Hindlimb muscle (tissue), 1 donor: ENCODE measurements at places on chromosomes 13 and 19. TPM values are rescaled to one million over a fixed set of nuclear protein-coding genes. Genes with fewer than 3 reads are reported as not detected.

- DNase-seq, result no peak
Observed at GRCh38 chr19:38911388-38912001, 491 bp downstream of the CCER2 start.

DNA sequence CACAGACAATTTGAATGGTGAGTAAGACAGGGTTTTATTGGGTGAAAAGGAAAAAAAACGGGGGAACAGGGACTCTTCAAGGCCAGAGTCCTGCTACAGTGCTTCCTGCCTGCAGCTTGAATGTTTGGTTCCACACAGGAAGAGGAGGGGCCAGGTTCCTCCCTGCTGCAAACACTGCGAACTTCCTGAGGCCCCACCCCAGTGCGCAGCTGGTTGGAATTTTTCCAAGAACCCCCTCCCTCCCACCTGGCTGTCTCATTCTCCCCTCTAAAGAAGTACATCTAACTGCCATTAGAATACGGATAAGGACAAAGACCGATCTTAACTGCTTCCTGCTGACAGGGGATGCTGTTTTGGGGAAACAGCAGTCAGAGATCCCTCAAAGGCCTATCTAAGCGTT is 184.9 kb downstream of the GGACT start:
- DNase-seq, result no peak

- no peak for DNase-seq
Observed at GRCh38 chr19:7078008-7078407, 8.5 kb downstream of the ZNF557 start.

DNA sequence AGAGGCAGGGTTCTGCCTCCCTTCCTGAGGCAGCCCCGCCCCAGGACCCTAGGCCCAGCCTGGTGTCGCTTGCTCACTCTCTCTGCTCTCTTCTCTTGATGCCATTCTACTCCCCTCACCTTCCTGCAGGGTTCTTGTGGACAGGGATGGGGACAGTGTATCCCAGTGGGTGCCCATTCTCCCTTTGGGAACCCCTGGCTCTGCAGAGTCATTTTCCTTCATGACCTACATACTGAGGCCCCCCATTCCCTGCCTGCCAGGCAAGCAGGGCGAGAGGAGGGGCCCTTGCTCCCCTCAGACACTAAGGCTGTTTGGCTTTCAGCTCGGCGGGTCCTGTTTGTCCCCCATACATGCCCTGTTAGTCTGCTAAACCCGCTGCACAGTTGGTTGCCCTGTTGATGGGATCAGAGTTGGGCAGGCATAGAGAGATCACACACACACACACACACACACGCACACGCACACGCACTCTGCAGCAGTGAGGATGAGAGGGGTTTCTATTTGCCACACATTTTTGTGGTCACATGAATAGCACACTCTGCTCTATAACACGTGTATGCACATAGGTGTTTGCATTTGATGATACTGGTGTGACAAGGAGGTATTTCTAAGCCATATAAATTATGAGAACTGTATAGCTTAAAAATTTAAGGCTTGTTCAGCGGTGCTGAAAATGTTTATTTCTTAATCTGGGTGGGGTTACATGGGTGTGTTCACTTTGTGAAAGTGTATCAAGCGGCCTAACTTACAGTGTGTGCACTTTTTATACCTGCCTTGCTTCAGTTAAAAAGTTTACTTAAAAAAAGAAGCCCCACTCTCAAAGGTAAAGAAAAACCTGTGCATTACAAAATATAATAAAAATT is 20.3 kb downstream of the NFIX start:
- DNase-seq, result no peak

The ZNF132 gene
- 6.1 TPM for polyA plus RNA-seq

The KCNN1 gene
- polyA plus RNA-seq, result 0.63 TPM

- DNase-seq, result no peak
Observed at GRCh38 chr19:37950471-37951175, 43.6 kb downstream of the SIPA1L3 start.
